ENCODE measurements at places on chromosomes 4 and X. TPM values are rescaled to one million over a fixed set of nuclear protein-coding genes. Genes with fewer than 3 reads are reported as not detected.

GRCh38 chr4:123673971-123674370 is 277.4 kb downstream of the SPRY1 start:
- no peak for DNase-seq
- no peak overlapping the region for H3K27ac ChIP-seq
- no peaks in the 10 kb centered on the region for H3K36me3 ChIP-seq

The TMPRSS11D gene
- total RNA-seq, result not detected

The ZNF157 gene
- total RNA-seq, result 0.12 TPM

DNA sequence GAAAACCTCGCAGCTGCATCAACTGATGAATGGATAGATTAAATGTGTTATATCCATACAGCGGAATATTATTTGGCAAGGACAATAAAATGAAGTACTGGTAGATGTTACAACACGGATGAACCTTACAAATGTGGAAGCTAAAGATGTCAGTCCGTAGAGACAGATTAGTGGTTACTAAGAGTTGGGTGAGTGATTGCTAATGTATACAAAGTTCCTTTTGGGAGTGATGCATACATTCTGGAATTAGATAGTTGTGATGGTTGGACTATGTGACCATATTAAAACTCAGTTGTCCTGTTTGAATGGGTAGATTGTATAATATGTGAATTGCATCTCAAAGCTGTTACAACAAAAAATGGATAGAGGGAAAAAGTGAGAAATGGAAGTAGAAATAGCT is 2.8 kb downstream of the FIP1L1 start:
- no peak overlapping the region for H3K27ac ChIP-seq
- H3K4me1 ChIP-seq, result peaks cover 13% of the 10 kb centered on the region
- H3K36me3 ChIP-seq, result peaks cover 24% of the 10 kb centered on the region
- H3K4me3 ChIP-seq, result no peak overlapping the region

- H3K27me3 ChIP-seq, result no peaks in the 10 kb centered on the region
- no peak overlapping the region for H3K4me3 ChIP-seq
- no peak overlapping the region for H3K27ac ChIP-seq
- H3K36me3 ChIP-seq, result peaks cover 65% of the 10 kb centered on the region
- no peaks in the 10 kb centered on the region for H3K4me1 ChIP-seq
These were observed 15.8 kb downstream of the MED28 start for GRCh38 chr4:17630228-17630627.

The PGAM4 gene
- total RNA-seq, result not detected

GRCh38 chrX:139332441-139332840 is 198.1 kb upstream of the F9 start:
- no peaks in the 10 kb centered on the region for H3K4me1 ChIP-seq
- no peak overlapping the region for H3K27ac ChIP-seq
- H3K27me3 ChIP-seq, result no peaks in the 10 kb centered on the region

DNA sequence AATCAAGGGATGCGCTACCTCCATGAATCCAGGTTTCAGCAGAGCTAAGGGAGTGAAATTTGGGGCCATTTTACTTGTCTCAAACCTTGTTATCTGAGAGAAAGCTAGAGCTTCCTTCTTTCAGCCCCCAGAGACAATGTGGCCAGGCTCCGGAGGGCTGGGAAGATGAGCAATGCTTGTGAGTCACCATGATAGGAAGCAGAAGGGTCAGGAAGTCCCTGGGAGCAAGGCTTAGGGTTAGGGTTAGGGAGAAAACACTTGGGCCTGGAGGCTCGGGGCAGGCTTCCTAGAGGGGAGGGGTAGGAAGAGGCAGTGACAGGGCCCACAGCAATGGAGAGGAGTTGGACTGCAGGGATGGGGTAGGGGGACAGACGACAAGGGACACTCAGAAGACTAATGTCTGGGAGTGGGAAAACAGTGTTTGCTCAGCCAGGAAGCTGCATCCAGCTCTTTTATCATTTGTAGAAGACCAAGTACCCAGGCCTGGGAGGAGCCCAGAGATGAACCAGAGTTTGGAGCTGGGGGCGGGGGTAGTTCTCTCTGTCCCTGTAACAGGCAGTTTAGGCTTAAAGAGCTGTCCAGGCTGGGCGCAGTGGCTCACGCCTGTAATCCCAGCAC is 16.4 kb upstream of the PORCN start:
- no peak overlapping the region for H3K4me3 ChIP-seq
- H3K27ac ChIP-seq, result no peak overlapping the region
- no peak for DNase-seq

- no peaks in the 10 kb centered on the region for H3K27me3 ChIP-seq
- peak; percentile 48 for DNase-seq
- H3K27ac ChIP-seq, result no peak overlapping the region
- H3K4me3 ChIP-seq, result no peak overlapping the region
- H3K4me1 ChIP-seq, result no peaks in the 10 kb centered on the region
- no peaks in the 10 kb centered on the region for H3K36me3 ChIP-seq
These were observed 404.4 kb downstream of the TLL1 start for GRCh38 chr4:166277401-166277800.

The PTPN13 gene
- total RNA-seq, result 29.2 TPM

GRCh38 chr4:11264841-11265240 is 163.9 kb downstream of the HS3ST1 start:
- H3K4me3 ChIP-seq, result no peak overlapping the region
- H3K27me3 ChIP-seq, result no peaks in the 10 kb centered on the region
- peaks cover 3% of the 10 kb centered on the region for H3K4me1 ChIP-seq
- H3K36me3 ChIP-seq, result no peaks in the 10 kb centered on the region
- H3K27ac ChIP-seq, result no peak overlapping the region
- DNase-seq, result no peak

GRCh38 chr4:145061318-145061920 is 36.6 kb downstream of the ANAPC10 start:
- no peak overlapping the region for H3K27ac ChIP-seq
- H3K27me3 ChIP-seq, result no peaks in the 10 kb centered on the region
- peak; percentile 58 for DNase-seq

- H3K27me3 ChIP-seq, result no peaks in the 10 kb centered on the region
- H3K36me3 ChIP-seq, result no peaks in the 10 kb centered on the region
- no peak overlapping the region for H3K27ac ChIP-seq
- DNase-seq, result no peak
These were observed 28.7 kb downstream of the DIAPH2 start for GRCh38 chrX:96713303-96713702.

The SAT1 gene
- total RNA-seq, result 89.8 TPM

GRCh38 chrX:129723511-129723910 is 15.3 kb upstream of the XPNPEP2 start:
- H3K4me3 ChIP-seq, result no peak overlapping the region
- H3K27ac ChIP-seq, result no peak overlapping the region
- H3K4me1 ChIP-seq, result no peaks in the 10 kb centered on the region
- H3K27me3 ChIP-seq, result no peaks in the 10 kb centered on the region

The SHROOM4 gene
- 1.8 TPM for total RNA-seq

GRCh38 chrX:145848448-145848847 is 30.8 kb downstream of the SLITRK2 start:
- H3K4me3 ChIP-seq, result no peak overlapping the region
- no peaks in the 10 kb centered on the region for H3K36me3 ChIP-seq
- no peak for DNase-seq
- H3K27ac ChIP-seq, result no peak overlapping the region

GRCh38 chr4:176188654-176189053 is 6.7 kb downstream of the SPATA4 start:
- H3K36me3 ChIP-seq, result no peaks in the 10 kb centered on the region
- no peaks in the 10 kb centered on the region for H3K27me3 ChIP-seq
- no peak overlapping the region for H3K27ac ChIP-seq
- no peak overlapping the region for H3K4me3 ChIP-seq
- H3K4me1 ChIP-seq, result no peaks in the 10 kb centered on the region

DNA sequence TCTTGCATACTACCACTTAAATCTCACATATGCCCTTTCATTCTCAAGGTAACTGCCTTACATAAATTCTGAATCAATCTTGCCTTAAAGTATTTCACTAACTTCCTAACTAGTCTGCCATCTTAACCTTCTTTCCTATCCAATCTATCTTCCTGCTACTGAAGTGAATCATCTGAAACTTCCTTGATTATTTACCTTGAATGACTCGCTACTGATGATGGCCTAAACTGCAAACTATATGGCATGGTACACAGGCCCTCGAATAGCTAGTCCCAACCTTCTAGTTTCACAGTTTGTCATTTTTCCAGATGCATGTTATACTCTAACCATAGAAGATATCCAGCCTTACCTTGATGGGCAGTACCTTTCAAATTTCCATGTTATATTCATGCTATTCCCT is 19.9 kb downstream of the PHKA1 start:
- H3K36me3 ChIP-seq, result no peaks in the 10 kb centered on the region
- H3K27ac ChIP-seq, result no peak overlapping the region
- H3K27me3 ChIP-seq, result no peaks in the 10 kb centered on the region
- no peak overlapping the region for H3K4me3 ChIP-seq
- DNase-seq, result no peak

DNA sequence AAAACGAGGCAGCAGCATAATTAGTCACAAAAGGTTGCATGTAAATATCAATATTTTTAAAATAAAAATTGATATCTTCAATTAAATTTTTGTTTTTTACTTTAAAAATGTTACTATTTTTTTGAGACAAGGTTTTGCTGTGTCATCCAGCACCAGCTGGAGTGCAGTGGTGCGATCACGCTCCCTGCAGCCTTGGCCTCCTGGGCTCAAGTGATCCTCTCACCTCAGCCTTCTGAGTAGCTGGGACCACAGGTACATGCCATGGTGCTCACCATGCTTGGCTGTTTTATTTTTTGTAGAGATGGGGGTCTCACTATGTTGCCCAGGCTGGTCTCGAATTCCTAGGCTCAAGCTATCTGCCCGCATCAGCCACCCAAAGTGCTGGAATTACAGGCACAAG is 96.8 kb upstream of the FRAS1 start:
- H3K4me3 ChIP-seq, result no peak overlapping the region
- H3K36me3 ChIP-seq, result no peaks in the 10 kb centered on the region
- H3K27me3 ChIP-seq, result no peaks in the 10 kb centered on the region

The LRCH2 gene
- 8.2 TPM for total RNA-seq

DNA sequence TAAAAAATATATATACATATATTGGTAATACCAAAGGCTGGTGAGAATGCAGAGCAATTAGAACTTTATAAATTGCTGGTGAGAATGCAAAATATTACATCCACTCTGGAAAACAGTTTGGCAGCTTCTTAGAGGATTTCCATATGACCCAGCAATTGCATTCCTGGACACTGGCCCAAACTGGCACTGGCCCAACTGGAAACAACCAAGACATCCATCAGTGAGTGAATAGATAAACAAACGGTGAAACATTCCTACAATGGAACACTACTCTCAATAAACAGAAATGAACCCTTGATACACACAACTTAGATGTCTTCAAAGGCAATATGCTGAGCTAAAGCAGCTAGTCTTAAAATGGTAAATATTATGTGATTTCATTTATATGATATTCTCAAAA is 524.2 kb downstream of the IQCM start:
- no peaks in the 10 kb centered on the region for H3K27me3 ChIP-seq
- no peak overlapping the region for H3K27ac ChIP-seq
- DNase-seq, result no peak
- no peaks in the 10 kb centered on the region for H3K36me3 ChIP-seq
- H3K4me3 ChIP-seq, result no peak overlapping the region

The MAGEB17 gene
- total RNA-seq, result 0.11 TPM

The ALB gene
- total RNA-seq, result 1.5 TPM

DNA sequence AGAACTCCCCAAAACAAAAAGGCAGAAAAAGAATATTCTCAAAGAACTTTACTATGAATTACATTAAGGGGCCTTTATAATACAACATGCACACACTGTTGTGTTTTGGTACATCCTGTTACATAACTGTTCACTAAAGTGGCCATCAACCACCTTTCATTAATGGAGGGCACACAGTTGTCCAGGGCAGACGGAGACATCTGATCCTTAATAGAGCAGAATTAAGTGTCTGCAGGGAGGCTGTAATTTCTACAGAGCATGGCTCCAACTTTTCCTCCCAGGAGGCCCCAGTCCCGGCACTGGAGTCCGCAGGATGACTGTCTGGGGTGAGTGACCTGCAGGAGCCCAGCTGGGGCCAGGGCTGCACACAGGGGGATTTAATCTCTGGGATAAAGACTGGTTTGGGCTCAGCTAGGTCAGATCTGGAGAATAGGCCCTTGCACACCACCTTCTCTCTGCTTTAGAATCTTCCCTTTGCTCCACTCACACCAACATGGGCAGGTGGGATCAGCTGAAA is 233.4 kb downstream of the MAML3 start:
- DNase-seq, result no peak
- H3K36me3 ChIP-seq, result no peaks in the 10 kb centered on the region
- no peak overlapping the region for H3K4me3 ChIP-seq
- peaks cover 48% of the 10 kb centered on the region for H3K4me1 ChIP-seq
- H3K27me3 ChIP-seq, result no peaks in the 10 kb centered on the region
- peak overlapping the region; percentile 74 for H3K27ac ChIP-seq

DNA sequence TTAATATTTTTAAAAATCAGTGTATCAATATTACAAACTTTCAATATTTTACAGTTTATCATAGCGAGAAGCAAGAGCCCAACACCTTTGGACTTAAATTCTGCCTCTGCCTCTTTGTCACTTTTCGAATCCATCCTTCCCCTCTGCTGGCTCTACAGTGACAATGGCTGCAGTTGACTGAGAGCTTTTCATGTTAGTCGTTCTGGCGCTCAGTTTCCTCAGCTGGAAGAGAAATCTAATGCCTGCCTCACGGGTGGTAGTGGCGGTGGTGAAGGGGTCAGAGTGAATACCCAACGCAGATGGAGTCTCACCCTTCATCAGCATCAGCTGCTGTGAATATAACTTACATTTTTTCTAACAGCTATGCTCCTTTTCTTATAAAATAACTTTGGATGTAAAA is 144.8 kb downstream of the NWD2 start:
- no peaks in the 10 kb centered on the region for H3K4me1 ChIP-seq
- no peaks in the 10 kb centered on the region for H3K36me3 ChIP-seq
- H3K27ac ChIP-seq, result no peak overlapping the region
- no peak overlapping the region for H3K4me3 ChIP-seq
- H3K27me3 ChIP-seq, result no peaks in the 10 kb centered on the region

The SGMS2 gene
- 3.3 TPM for total RNA-seq

DNA sequence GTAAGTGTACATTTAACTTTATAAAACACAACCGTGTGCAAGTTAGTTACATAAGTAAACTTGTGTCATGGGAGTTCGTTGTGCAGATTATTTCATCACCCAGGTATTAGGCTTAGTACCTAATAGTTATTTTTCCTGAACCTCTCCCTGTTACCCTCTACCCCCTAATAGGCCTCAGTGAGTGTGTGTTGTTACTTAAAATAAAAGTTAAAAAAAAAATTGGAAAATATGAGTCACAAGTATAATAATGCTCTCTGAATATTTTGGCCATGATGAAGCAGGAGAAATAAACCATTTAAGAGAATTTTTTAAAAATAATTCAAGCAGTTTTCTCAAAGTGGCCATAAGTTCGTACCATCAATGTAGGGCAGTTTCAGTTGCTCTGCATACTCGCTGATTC is 105.1 kb upstream of the GRID2 start:
- no peak overlapping the region for H3K4me3 ChIP-seq
- no peak overlapping the region for H3K27ac ChIP-seq
- no peaks in the 10 kb centered on the region for H3K27me3 ChIP-seq
- DNase-seq, result no peak
- H3K4me1 ChIP-seq, result no peaks in the 10 kb centered on the region

DNA sequence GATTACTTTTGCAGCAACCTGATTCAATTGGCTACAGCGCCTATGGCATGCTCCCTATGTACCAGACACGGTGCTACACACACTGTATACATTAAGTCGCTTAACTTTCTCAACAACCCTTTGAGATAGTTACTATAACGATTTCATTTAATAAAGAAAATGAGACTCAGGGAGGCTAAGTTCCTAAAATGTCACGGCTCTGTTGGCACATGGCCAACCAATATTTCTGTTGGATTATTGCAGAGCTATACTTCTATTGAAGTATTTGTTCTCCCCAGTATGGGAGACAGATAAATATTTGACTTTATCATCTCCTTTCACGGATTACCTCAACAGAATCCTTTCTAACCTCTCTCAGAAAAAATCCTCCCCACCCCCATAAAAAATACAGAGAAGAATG is 25.3 kb downstream of the CLNK start:
- no peak overlapping the region for H3K27ac ChIP-seq
- H3K4me3 ChIP-seq, result no peak overlapping the region
- no peaks in the 10 kb centered on the region for H3K36me3 ChIP-seq
- H3K4me1 ChIP-seq, result peaks cover 8% of the 10 kb centered on the region
- H3K27me3 ChIP-seq, result no peaks in the 10 kb centered on the region
- no peak for DNase-seq

The DIPK2B gene
- 0.21 TPM for total RNA-seq

Data from cardiac muscle cell (in vitro differentiated cells and primary cell).